ENCODE measurements at places on chromosomes 7 and 10.

DNA sequence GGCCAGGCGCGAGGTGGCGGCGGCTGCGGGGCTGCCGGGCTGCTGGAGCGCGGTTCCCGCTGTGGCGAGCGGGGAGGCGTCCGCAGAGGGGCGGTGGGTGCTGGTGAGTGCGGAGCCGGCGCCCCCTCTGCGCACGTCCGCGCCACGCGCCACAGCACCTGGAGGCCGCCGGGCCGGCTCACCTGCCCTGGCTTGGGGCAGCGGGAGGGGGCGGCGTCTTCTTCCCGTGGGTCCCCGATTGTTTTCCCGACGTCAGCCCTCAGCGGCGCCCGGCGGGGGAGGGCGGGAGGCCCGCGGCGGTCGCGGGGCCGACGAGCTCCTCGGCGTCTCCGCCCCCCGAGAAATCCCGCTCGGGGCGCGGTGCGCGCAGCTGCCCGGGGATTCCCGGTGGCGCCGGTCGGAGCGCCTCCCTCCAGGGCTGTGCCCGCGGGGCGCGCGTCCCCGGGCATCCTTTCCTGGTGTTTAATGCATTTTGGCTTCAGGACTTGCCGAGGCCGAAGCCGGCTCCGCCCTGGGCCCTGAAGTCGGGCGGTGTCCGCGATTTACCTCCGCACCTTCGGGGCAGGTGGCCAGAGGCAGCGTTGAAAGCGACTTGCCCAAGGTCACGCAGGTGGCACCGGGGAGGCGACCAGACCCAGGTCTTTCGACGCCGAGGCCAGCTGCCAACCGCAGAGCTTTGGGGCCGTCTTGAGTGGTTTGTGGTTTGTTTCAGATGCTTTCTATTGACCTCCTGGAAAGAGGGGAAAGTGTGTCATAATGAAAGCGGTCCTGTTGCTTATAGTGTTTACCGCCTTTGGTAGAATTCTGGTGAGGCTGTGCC is 561 bp downstream of the PLEKHA1 start:
- DNase-seq, result no peak

DNA sequence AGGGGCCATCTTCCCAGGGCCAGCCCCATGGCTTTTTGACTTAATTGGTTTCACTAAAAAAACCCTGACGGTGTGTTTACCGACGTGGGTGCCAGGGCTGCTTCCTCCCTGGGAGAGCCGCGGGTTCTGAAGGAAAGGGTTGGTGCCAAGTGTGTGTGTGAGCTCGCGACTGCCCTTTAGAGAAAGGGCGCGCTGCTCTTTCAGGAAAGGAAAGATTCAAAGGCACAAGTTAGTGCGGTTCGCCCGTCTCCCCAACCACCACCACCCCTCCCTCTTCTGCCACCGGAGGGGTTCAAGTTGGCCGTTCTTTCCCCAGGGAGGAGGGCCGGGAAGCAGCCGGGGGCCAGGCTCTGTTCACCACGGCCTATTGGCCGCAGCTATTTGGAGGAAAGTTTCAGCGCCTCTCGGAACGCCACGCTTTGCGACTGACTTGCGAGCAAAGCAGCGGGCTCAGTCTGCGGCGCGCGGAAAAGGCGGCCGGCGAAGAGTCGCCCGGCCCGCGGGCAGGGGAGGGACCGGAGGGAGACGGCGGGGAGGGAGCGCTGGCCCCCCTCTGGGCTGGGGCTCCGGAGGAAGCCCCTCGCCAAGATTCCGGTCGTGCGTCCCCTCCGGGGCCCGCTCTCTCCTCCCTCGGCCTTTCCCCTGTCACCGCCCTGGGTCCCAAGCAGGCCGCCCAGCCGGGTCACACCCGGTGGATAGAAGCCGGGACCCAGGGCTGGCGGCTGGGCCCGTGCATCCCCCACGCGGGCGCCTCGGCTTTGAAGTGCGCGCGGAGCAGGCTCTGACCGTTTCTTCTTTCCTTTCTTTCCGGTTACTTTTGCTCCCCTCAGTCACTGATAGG is 165.9 kb upstream of the PPP1R3A start:
- DNase-seq, result no peak

GRCh38 chr7:104851268-104851667 is 162.7 kb upstream of the KMT2E start:
- DNase-seq, result no peak

GRCh38 chr10:103193820-103194529 is 903 bp upstream of the NT5C2 start:
- no peak for DNase-seq

DNA sequence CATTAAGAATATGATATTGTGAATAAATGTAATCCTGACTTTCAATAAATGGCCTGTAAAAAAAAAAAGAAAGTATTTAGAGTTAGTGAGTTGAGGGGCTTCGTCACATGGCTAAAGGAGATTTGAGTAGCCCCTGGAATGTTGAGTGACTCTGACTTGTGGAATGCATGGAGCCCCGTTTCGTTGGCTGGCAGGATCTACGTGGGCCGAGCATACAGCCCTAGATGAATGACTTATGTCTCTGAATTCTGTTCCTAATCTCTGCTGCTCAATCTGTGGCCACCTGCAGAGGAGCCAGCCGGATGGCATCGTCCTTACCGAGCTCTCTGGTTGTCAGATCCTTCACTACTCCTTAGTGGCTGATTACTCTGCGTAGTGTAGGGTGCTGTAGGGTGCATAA is 155.7 kb downstream of the MGMT start:
- no peak for DNase-seq

DNA sequence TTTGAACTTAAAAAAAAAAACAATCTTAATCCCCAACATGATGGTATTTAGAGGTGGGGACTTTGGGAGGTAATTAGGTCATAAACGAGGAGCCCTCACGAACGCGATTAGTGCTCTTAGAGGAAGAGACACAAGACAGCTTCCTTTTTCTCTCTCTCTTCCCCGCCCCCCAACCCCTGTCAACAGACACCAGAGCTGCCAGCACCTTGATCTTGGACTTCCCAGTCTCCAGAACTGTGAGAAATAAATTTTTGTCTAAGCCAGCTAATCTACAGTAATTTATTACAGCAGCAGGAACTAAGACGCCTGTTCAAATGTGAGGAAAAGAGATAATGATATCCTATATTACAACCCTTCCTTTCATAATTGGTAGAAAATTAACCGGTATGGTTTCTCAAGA is 40.1 kb downstream of the RELN start:
- DNase-seq, result no peak

GRCh38 chr7:47485640-47486435 is 96.1 kb downstream of the TNS3 start:
- DNase-seq, result no peak

GRCh38 chr7:13017881-13018280 is 330.4 kb downstream of the ARL4A start:
- no peak for DNase-seq

- DNase-seq, result no peak
Measured at GRCh38 chr10:33157103-33157502, 177.4 kb downstream of the NRP1 start.

DNA sequence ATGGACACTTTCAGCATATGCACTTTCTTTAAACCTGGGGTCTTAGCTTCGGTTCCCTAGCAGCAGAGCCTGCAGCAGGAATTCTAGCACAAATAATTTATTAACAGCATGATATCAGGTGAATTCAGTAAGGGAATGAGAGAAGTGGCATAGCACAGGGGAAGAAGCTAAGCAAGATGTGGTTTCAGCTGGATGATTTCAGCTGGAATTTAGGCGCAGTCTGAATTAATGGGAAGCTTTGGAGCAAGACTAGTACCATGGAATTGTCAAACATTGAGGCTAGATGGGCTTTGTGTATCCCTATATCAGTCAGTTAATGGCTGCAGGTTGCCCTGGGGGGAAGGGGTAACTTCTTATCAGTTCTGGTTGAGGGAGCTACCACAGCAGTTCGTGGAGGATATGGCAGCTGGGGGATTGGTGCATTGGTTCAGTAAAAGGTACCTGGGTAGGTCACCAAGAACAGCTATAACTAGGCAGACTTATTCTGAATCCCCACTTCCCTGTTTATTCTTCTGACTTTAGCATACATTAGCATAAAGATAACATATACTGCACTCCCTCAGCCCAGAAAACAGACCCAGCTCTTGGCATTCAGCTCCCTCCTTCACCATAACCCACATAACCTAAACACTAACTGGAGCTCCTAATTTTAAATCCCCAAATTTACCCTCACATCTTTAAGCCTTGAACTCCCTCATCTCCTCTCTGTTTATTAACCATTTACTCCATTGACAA is 46.8 kb upstream of the NAMPT start:
- DNase-seq, result no peak

DNA sequence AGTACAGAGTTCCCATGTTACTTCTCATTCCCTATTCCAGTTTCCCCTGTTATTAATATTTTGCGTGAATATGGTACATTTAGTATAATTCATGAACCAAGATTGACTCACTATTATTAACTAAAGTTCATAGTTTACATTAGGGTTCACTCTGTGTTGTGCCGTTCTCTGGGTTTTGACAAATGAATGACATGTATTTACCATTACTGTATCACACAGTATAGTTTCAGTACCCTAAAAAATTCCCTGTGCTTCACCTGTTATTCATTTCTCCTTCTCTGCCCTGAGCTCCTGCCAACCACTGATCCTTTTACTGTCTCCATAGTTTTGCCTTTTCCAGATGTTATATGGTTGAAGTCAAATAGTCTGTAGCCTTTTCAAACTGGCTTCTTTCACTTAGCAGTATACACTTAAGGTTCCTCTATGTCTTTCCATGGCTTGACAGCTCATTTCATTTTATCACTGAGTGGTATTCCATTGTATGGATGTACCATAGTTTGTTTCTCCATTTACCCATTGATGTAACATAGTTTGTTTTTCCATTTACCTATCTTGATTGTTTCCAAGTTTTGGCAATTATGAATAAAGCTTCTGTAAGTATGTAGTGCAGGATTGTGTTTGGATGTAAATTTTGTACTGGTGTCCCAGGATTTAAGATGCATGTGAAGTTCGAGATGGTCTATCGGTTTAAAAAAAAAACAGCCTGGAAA is 58.8 kb downstream of the CDK14 start:
- no peak for DNase-seq

DNA sequence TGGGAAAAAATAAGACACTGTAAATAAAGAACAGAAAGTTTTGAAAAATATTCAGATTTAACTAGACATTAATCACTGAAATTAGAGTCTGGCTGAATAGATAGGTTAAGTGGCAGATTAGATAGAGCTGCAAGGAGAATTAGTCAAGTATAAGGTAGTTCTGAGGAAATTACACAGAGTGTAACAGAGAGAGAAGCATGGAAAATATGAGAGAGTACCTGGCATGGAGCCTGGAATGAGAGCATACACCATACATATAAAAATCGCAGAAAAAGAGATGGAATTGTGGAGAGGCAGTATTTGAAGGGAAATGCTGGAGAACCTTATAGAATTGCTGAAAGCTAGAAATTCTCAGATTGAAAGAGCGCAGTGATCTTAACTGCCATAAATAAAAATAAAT is 46.9 kb downstream of the ZNRF2 start:
- no peak for DNase-seq

DNA sequence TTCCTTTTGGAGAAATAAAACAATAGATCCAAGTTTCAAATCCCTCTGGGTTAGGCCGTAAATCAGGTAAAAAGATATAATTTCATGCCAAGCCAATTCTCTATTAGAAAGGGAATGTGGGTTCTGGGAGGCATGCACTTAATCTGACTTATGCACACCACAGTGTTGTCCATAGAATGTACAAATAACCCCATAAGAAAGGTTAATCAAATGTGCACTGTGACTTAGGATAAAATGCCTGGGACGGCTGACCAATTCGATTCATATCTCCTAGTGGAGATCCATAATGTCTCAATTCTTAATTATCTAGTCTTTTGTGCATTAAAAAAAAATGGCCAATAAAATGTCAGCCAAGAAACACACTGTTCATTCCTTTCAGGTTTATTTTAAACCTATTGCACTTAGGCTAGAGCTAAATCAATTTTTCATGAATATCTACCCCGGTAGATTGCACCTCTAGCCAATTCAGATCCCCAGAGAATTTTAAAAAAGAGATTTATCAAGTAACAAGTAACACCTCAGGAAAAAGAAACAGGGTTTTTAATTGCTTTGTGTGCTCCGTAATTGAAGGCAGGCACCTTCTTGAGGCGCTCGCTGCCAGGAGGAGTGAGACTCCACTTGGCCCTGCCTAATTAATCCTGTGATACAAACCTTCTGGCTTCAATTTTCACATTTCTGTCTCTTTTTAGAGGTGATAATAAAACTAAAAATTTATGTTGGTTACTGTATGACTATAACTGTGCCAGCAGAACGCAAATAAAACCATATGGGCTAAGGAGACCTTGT is 265.1 kb downstream of the ETV1 start:
- DNase-seq, result no peak

All from RWPE2 (cell line).